ENCODE measurements at places on chromosomes 7 and 10. TPM values are rescaled to one million over a fixed set of nuclear protein-coding genes. Genes with fewer than 3 reads are reported as not detected.
A peak's percentile ranks its signal among the peaks of the same experiment; 100 is the strongest.

Gene DKK1
- total RNA-seq: 6.0 TPM

Gene SFTPD
- 1.1 TPM for total RNA-seq

Gene GPR15LG
- total RNA-seq: not detected

Gene CCL24
- not detected for total RNA-seq

Gene HOXA4
- not detected for total RNA-seq

Gene TBC1D12
- total RNA-seq: 7.7 TPM

Gene LIPF
- not detected for total RNA-seq

Gene KCNIP2
- total RNA-seq: 63.6 TPM

Gene ARHGEF5
- total RNA-seq: 1.3 TPM

DNA sequence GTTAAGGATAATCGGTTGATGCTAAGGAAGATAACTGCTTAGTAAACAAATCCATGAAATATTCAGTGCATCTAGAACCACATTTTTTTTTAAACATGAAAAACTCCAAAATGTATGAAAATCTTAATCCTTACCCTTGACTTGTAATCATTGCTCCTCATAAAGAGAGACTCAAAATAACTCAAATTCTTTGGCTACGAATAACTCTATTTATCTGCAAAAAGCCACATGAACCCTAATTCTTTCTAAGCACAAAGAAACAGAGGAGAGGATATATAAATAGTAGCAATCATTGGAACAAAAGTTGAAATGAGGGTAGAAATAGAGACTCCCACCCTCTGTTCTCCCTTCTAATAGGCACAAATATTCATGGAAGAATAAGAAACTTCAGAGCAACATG is 40.2 kb downstream of the ANK3 start:
- no peak for DNase-seq

DNA sequence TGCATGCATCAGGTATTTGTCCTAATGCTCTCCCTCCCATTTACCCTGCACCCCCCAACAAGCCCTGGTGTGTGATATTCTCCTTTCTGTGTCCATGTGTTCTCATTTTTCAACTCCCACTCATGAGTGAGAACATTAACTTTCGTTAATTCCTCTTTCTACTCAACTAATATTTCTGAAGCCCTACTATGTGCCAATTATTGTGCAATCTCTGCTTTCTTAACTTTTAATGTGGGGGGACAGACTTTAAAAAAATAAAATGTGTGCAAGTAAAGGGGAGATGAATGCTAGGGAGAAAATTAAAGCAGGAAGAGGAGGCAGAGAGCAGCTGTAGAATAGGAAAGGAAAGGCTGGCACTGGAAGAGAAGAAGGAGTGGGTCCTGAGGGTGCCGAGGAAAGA is 954.0 kb upstream of the C7orf33 start:
- DNase-seq: no peak

DNA sequence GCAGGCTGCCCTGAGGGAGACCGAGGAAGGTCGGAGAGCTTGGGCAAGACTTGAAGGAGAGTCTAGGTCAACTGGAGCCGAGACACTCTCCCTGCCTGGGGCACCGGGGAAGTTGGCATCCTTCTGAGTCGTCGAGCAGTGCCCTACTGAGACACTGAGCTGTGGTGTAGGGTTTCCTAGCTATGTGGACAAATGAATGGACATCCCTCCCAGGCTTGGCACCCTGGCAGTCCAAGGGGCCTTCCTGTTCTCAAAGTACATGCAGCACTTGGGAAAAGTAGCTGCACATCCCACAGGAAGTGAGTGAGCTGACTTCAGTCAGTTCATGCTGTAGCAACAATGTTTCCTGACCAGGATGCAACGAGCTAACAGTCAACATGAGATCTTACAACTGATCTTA is 57.2 kb upstream of the INPP5A start:
- no peak for DNase-seq

GRCh38 chr7:148699024-148699781 is 500 bp downstream of the CUL1 start:
- DNase-seq: peak; percentile 78

DNA sequence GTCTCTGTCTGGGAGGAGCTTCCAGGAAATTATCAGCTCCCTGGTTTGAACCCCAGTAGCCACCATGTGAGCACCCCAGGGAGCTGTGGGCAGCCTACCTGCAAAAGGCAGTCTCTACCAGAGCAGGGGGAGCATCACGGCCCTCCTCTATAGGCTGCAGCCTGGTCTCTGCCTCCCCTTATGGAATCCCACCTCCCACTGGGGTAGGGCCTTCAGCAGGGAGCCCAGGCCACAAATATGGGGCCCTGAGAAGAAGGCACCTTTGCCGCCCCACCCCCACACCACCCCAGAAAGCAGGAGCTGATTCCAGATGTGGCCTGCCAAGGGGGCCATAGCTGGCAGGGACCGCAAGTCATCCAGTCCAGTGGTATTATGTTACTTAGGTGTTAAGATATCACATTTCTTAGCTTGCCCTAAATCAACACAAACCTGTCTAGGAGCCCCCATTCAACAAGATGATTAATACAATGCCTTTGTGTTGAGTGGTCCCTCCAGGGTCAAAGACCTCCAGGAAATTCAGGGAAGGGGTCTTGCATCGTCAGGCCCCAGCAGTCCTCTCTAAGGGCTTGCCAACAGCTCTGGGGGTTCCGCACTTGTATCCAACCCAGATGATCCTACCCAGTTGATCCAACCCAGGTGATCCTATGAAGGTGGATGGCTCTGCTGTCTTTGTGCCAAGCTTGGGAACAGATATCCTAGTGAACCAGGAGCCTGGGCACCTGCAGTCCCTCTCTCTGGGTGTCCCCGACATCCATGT is 114.9 kb downstream of the OAT start:
- DNase-seq: no peak

DNA sequence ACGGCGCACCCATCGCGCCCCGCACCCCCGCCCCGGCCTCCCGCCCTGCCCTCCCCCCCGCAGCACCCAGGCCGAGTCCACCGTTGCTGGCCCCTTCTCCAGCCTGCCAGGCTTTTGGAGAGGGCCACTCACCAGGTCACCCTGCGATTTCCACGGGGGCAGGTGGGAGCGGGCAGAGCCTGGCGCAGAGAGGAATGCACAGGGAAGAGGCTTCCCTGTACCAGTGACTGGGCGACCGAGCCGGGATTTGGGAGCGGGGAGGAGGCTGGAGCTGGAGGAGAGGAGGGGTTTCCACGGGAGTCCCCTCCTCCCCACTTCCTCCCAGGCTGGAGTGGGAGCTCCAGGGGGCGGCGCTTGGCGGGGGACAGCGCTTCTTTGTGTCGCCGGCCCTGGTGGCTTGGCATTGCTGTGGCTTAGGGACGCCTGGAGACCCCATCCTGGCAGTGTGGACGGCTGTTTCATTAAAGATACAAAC is 19.3 kb downstream of the TCAF1 start:
- peak; percentile 85 for DNase-seq

DNA sequence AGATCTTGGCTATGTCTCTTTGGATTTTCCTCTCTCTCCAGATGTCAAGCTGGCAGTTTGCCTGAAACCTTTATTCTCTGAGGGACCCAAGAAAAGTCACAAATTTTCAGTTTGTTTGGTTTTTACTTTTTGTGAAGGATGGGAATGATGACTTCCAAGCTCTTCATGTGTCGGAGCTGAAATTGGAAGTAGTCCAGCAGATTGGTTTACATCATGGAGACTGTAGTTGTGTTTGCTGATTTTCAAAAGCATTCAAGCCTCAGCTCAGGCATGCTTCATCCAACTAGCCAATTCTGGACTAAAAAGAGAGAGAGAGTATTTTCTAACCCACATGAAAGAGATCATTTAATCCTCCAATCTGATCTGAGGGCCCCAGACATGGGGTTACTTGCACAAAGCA is 326.2 kb upstream of the AUTS2 start:
- DNase-seq: no peak

DNA sequence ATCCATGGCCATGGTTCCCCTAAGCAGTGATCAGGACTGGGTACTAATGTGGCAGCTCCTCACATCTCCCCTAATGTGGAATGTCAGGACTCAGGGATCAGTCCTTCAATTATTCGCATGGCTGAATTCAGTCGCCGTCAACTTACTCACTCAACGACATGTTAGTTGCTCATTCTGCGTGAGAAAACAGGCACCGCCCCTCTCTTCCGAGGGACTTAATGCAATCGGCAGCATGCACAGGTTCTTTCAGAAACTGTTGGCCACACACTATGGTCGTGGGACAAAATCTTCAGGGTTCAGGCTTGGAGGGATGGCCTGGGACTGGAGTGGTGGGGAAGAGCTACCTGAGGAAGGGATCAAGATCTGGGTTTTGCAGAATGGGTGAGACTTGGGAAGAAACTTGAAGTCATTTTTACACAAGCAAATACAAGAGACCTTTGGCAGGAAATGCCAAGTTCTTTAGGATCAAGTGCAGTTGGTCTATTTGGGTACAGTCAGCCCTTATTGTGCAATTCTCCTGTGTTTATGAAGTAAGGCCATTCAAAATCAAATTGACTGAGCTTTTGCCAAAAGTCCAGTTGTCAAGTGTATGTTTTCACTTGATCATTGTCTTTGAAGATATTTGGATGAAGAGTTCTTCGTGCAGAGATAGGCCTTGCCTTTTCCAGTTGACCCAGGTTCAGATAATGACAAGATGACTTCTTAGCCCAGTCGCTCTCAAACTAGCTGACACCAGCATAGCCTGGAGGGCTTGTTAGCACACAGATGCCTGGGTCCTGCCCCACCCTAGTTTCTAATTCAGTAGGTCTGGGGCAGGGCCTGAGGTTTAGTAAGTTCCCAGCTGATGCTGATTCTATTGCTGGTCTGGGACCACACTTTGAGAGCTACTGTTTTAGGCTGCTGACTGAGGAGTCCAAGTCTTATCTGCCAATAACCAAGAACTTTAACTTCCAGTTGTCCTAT is 48.5 kb downstream of the LRRC18 start:
- no peak for DNase-seq

DNA sequence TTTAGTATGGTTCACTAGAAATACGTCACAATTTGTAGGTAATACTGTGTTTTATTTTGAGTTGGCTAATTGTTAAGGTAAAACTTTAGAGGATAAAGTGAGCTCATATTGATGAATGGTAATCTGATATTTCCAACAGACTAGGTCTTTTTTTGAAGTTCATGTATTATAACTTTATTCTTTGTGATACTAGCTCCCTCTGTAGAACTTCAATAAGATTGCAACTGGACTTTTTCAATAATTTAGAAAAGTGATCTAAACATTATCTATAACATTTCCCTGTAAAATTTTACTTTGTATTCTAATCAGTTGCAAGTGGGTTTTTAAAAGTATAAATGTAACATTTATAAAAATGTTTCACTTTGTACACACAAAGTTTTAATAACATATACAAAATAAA is 83.5 kb downstream of the ADK start:
- DNase-seq: no peak

DNA sequence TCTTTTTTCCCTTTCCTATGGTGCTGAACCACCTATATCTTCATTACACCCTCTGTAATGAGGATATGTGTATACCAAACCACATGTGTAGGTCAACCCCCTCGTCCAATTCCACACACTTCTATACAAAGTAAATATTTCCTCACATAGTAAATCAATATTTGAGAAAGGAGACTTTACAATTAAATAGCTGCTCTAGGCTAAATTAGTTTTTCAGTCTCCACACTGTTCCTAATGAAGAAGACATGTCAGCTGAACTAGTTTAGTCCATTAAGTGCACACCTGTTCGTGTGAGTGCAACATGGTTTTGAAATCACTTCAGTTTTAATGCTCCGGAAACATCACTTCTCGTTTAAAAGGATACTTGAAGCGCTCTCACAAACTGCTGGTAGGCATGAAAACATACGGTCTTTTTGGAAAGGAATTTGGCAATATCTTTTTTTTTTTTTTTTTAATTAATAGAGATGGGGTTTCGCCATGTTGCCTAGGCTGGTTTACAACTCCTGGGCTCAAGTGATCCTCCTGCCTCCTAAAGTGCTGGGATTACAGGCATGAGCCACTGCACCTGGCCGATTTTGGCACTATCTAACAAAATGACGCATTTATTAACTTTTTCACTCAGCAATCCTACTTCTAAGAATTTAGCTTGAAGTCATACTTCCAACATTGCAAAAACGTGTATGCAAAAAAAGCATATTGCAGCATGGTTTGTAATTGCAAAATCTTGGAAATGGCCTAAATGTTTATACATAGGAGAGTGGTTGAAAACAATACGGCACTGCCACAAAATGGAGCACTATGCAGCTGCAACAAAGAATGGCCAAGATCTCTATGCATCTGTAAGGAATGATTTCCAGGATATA is 2.1 kb upstream of the XRCC2 start:
- DNase-seq: no peak

DNA sequence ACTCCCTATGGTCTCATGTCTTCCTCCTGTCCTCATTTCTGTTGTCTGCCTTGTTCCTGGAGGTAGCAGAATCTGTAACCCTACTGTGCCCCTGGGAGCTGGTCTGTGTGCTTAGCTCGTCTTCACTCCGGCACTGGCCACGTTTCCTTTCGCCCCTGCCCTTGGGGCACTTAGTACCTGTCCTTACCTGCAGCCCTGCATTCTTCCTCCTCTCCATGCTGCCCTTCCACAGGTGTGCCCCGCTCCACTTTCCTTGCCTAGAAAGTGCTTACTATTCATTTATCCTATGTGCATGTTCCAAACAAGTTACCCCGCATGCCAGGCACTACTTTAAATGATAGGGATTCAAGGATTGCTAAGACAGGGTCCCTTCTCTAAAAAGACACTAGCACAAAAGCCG is 199.9 kb upstream of the ZMIZ1 start:
- DNase-seq: no peak

DNA sequence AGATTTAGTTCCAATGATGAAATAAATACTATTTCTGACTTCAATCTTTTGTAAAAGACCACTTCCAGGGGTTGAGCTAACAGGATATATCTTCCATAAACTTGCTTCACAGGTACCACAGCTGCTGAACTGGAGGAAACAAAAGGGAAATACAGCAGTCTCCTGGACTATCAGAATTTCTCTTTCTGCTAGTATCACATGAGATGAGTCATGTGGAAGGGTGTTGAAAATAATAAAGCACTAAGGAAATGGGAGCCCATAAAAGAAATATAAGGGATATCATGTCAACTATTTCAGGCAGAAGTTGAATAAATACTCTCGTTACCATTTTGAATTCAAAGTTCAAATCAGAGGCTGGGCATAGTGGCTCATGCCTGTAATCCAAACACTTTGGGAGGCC is 250.3 kb upstream of the NFE2L3 start:
- no peak for DNase-seq

GRCh38 chr10:5904227-5904626 is 14.2 kb downstream of the FBH1 start:
- DNase-seq: no peak

- peak; percentile 71 for DNase-seq
Observed at GRCh38 chr7:22675917-22676343, 51.1 kb upstream of the IL6 start.

- no peak for DNase-seq
Observed at GRCh38 chr7:51182636-51183166, 133.9 kb downstream of the COBL start.

DNA sequence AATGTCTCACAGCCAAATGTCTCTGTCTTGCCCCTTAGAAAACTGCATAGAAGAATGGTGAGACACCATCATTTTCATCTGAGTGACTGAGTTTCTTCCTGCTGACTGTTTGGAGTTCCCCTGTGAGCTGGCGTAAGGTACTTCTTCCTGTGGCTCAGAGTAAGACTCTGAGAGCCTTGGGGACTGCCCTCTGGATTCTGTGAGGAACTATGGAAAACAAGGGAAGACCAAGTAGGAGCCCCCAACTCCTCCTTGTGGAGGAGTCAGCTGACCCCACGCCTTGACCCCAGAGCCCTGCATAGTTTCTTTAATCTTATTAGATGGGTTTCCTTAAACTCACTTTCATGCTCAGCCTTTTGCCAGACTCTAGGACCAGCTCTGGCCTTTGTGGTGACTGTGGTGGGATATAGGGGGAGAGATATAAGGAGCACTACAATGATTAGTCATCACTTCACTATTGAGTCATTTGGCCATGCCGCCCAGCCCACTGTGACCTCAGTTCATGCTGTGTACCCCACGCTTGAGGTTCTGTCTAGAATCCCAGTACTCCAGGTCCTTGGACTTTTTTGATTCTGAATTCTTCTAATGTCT is 51.8 kb upstream of the FAM133B start:
- DNase-seq: no peak
